IMR-90 (cell line): ENCODE measurements at places on chromosomes 12 and 14.
A peak's percentile ranks its signal among the peaks of the same experiment; 100 is the strongest.

DNA sequence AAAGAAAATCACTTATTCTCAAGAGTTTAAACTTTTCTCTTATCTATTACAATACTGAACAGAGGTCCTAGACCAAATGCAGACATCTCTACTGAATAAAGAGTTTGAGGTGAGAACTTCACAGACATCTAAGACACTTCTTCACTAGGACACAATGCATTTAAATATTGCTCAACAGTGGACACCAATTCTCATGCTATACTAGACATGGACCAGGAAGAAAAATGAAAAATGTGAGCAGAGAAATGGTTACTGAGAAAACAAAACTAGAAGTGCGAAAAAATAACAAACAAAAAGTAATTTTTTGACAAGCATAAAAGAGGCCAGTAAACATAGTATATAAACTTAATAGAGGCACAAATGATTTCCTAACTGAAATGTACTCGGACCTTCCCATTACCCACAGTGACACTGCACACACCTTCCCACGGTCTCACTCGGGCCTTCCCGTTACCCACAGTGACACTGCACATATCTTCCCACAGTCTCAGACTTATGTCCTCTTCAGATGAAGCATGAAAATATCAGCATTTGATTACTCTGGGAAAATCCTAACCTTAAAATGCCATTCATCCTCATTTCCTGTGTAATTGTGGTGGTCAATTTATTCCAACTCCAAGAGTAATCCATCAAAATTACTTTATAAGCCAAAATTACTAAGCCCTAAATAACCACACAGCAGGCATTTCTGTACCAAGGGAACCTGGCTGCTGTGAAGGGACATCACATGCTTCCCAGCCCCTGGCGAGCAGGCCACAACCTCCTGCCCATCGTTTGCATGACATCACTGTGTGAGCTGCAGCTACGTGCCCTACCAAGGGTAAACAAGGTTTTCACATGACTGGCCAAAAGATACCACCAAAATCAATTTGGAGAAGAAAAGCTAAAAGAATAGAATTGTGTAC lies 6.4 kb downstream of the SLC15A4 start:
- peak; percentile 55 for DNase-seq

- DNase-seq: no peak
Observed at GRCh38 chr12:15794196-15794595, 5.0 kb upstream of the EPS8 start.

- no peak for DNase-seq
Observed at GRCh38 chr12:123131879-123132402, 18.9 kb downstream of the PITPNM2 start.

DNA sequence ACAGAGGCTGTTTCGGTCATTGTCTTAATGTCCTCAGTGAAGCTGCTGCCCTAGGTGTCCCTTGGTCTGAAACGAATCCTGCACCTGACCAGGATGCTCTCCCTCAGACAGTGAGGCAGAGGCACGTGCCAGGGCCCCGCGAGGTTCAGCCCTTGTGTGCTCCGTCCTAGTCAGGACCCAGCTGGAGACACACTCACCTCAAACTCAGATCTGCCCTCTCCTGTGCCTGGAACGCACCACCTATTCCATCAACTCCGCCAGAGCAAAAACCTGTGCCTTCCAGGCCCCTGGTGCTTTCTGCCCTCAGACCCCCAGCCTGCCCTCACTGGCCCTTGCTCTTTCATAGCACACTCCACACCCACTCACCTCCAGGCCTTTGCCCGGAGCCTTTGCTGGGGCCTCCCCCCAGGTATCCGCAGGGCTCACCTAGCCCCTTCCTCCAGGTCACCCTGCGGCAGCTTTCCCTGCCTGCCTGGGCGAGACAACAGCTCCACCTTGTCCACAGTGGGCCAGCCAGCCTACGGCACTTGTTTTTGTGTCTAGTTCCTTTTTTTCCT lies 150.6 kb downstream of the BCL11B start:
- no peak for DNase-seq

- DNase-seq: no peak
Observed at GRCh38 chr12:103727638-103728037, 113.4 kb downstream of the NT5DC3 start.

DNA sequence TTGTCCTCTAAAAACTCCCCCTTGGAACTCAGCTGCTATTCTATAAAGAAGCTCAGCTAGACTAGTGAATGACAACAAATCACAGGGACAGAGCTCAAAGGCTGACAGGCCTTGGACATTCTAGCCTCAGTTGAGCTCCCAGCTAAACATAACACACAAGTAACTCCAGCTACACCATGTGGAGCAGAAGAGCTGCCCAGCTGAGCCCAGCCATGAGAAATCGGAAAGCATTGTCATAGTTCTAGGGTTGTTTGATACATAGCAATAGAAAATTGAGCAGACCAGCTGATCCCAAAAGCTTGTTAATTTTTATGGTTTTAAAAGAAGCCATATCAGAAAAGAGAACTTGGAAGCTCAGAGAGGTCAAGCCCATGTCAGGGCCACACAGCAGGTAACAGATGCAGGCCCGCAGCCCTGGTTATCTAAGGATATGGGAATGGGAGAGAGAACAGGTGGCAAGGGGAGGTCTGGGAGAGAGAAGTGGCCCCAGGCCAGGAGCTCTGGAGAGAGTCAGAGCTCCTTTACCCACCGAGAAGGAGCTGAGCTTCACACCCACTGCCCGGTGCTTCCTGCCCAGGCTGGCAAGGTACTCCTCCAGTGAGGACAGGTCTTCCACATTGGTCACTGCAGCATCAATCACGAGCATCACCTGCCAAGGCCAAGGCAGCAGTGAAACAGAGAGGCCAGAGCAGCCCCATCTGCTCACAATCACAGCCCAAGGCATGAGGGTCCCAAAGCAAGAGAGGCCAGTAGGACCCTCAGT lies 2.9 kb downstream of the NGB start:
- no peak for DNase-seq
